ENCODE measurements at places on chromosomes 16 and 17. TPM values are rescaled to one million over a fixed set of nuclear protein-coding genes. Genes with fewer than 3 reads are reported as not detected.

Gene SLFN14
- total RNA-seq = not detected

GRCh38 chr17:76153202-76153601 is 12.2 kb upstream of the FOXJ1 start:
- H3K27me3 ChIP-seq = no peaks in the 10 kb centered on the region
- peaks cover 24% of the 10 kb centered on the region for H3K4me1 ChIP-seq
- no peak overlapping the region for H3K27ac ChIP-seq
- no peak overlapping the region for H3K4me3 ChIP-seq

- no peak overlapping the region for H3K4me3 ChIP-seq
- H3K27me3 ChIP-seq = peaks cover 4% of the 10 kb centered on the region
- H3K36me3 ChIP-seq = no peaks in the 10 kb centered on the region
- H3K4me1 ChIP-seq = peaks cover 14% of the 10 kb centered on the region
- H3K27ac ChIP-seq = no peak overlapping the region
- DNase-seq = no peak
Measured at GRCh38 chr17:45782889-45783592, 1.1 kb upstream of the CRHR1 start.

Gene CA7
- total RNA-seq = not detected

GRCh38 chr17:57084361-57084801 is 665 bp upstream of the AKAP1 start:
- peak overlapping the region; percentile 83 for H3K27ac ChIP-seq
- H3K4me1 ChIP-seq = peaks cover 18% of the 10 kb centered on the region
- no peaks in the 10 kb centered on the region for H3K36me3 ChIP-seq
- no peak for DNase-seq

GRCh38 chr17:50144845-50145531 is 5.5 kb downstream of the PPP1R9B start:
- no peak for DNase-seq
- peaks cover 84% of the 10 kb centered on the region for H3K4me1 ChIP-seq
- H3K4me3 ChIP-seq = no peak overlapping the region
- peaks cover 38% of the 10 kb centered on the region for H3K36me3 ChIP-seq
- H3K27me3 ChIP-seq = no peaks in the 10 kb centered on the region

- peaks cover 4% of the 10 kb centered on the region for H3K27me3 ChIP-seq
- H3K4me3 ChIP-seq = no peak overlapping the region
- peaks cover 10% of the 10 kb centered on the region for H3K4me1 ChIP-seq
- no peak for DNase-seq
- H3K36me3 ChIP-seq = no peaks in the 10 kb centered on the region
- no peak overlapping the region for H3K27ac ChIP-seq
Measured at GRCh38 chr17:9666461-9667050, 21.2 kb downstream of the USP43 start.

DNA sequence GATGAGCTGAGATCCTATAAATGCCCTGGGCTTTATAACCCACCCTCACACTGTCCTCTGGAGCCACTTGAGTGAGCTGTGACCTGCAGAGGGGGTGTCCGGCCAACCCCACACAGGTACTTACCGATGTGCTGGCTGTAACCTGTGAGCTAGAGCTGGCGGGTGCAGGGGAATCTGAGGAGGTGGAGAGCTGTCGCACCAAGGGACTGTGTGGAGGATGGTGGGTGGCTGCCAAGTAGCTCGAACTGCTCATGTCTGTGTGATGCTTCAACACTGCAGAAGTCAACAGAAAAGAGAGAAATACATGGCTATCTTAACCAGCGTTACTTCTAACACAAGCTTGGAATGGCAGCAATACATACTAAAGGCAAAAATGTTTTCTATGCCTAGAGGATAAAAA is 39.4 kb downstream of the STH start:
- no peak overlapping the region for H3K27ac ChIP-seq
- H3K27me3 ChIP-seq = no peaks in the 10 kb centered on the region
- no peak overlapping the region for H3K4me3 ChIP-seq
- peaks cover 92% of the 10 kb centered on the region for H3K36me3 ChIP-seq
- peaks cover 7% of the 10 kb centered on the region for H3K4me1 ChIP-seq

DNA sequence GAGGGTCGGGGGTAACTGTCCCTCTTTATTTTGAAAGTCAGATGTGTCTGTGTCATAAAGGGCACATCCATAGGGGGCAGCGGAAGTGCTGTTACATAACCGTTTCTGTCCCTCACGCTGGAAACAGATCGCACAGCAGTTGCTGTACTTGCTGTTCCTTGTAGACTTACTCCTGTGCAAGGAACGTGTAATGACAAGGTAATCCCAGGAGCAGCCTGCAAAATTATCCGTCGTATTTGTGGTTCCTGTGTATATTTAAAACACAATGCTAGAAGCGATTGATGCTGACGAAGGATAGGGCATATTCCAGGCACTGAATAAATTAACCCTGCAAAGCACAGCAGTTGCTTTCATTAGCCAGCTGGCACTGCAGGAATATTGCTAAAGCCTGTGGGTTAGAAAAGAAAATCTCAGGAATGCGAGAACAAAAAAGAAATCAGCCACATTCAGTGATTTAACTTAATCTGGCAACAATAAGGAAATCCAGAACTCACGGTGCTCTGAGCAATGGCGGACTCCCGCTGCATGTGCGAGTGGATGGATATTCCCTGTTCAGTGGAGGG is 76.2 kb downstream of the SPECC1 start:
- H3K4me1 ChIP-seq = peaks cover 4% of the 10 kb centered on the region
- no peak for DNase-seq
- no peaks in the 10 kb centered on the region for H3K27me3 ChIP-seq
- H3K36me3 ChIP-seq = no peaks in the 10 kb centered on the region

DNA sequence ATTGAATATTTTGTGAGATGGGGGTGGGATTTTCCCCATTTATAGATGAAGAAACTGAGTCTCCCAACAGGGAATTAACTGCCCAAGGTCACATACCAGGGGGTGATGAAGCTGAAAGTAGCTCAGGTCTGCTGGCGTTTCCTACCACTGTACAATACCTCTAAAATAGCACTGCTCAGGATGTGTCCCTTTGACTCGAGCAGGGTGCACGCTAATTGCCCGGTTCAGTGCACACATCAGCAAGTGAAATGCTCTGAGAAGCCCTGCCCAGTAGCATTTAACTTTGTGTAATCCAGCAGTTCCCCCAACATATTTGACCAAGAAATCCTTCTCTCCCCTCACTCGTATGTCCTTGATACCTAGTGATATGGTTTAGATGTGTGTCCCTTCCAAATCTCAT is 50.1 kb upstream of the DDX52 start:
- no peak overlapping the region for H3K27ac ChIP-seq
- no peaks in the 10 kb centered on the region for H3K27me3 ChIP-seq
- no peaks in the 10 kb centered on the region for H3K36me3 ChIP-seq
- DNase-seq = no peak
- H3K4me1 ChIP-seq = no peaks in the 10 kb centered on the region
- no peak overlapping the region for H3K4me3 ChIP-seq

Gene NTHL1
- 12.0 TPM for total RNA-seq

- peak overlapping the region; percentile 53 for H3K4me3 ChIP-seq
- H3K27ac ChIP-seq = peak overlapping the region; percentile 71
- no peak for DNase-seq
- H3K27me3 ChIP-seq = no peaks in the 10 kb centered on the region
- peaks cover 42% of the 10 kb centered on the region for H3K4me1 ChIP-seq
Measured at GRCh38 chr17:27631411-27631760, 398 bp downstream of the LGALS9 start.

DNA sequence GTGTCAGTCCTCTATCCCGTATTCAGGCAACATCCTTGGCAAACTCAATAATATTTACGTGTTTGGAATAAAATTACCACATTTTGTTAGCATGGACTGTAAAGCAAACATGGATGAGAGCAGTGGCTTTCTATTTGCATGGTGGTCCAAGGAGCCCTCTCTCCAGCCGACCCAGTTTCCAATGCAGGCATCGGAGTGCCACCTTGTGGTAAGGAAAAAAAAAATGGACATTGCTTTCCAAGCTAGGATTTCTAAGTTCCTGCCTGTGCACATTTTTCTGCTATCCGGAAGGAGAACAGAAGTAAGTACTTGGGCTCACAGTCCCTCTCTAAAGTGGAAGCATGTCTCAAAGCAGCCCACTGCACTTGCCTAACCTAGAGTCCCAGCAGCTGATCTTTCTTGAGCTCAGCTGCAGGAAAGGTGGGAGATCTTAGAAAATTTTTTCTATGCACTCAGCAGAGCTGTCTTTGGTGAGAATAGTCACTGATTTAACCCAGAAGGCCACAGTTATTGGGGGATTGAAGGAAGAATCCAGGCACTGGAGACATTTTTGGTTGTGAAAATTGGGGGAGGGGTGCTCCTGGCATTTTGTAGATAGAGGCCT is 46.0 kb upstream of the ERCC4 start:
- no peaks in the 10 kb centered on the region for H3K27me3 ChIP-seq
- H3K27ac ChIP-seq = no peak overlapping the region
- no peaks in the 10 kb centered on the region for H3K4me1 ChIP-seq
- no peaks in the 10 kb centered on the region for H3K36me3 ChIP-seq

- DNase-seq = no peak
- no peak overlapping the region for H3K4me3 ChIP-seq
- H3K4me1 ChIP-seq = peaks cover 65% of the 10 kb centered on the region
- H3K36me3 ChIP-seq = peaks cover 43% of the 10 kb centered on the region
- no peaks in the 10 kb centered on the region for H3K27me3 ChIP-seq
Measured at GRCh38 chr16:9115277-9115676, 23.8 kb downstream of the HAPSTR1 start.

Gene ADAMTS18
- total RNA-seq = not detected

Gene KIF2B
- not detected for total RNA-seq

DNA sequence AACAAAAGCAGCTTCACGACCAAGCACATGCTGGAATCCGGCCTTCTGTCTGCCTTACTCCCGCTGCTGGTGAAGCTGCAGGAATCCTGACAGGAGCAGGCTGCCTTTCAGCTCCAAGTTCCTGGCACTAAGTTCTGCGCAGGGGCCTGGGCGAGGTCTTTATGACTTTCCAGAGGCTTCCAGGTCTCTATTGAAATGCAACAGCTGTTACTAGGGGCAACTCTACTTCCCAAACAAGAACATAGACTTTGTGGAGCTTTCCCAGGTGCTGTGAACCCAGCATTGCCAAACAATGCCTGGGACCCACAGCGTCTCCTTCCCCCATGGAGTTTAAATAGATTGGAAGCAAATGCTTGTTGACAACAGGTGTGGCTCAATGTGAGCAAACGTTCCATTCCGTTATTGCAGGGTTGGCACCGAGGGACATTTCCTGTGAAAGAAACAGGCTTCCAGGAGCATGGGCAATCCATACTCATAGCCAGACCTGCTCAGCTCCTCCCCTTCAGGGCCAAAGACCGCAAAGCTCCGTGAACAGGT is 156.0 kb downstream of the CDH13 start:
- H3K4me3 ChIP-seq = no peak overlapping the region
- no peaks in the 10 kb centered on the region for H3K36me3 ChIP-seq
- no peaks in the 10 kb centered on the region for H3K27me3 ChIP-seq
- no peaks in the 10 kb centered on the region for H3K4me1 ChIP-seq
- no peak overlapping the region for H3K27ac ChIP-seq
- DNase-seq = no peak

DNA sequence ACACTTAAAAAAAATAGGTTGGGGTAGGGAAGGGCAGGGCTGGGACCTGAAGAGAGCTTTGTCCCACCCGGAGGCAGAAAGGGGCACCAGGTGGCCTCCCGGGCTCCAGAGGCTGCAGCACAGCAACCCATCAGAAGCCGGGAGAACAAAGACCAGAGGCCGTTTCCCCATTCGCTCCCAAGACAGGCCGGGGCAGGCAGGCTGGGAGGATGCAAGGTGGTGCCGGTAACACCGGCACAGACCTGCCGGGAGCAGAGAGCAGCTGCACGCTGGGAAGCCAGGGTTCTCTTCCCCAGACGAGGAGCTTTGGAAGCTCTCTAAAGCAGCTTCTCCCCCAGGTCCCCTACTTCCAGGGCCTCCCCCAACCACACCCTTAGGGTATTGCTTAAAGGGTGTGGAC is 5.6 kb downstream of the PPL start:
- peaks cover 16% of the 10 kb centered on the region for H3K27me3 ChIP-seq
- no peaks in the 10 kb centered on the region for H3K36me3 ChIP-seq
- peaks cover 9% of the 10 kb centered on the region for H3K4me1 ChIP-seq
- H3K27ac ChIP-seq = no peak overlapping the region
- no peak for DNase-seq
- no peak overlapping the region for H3K4me3 ChIP-seq

Gene NACA2
- not detected for total RNA-seq

DNA sequence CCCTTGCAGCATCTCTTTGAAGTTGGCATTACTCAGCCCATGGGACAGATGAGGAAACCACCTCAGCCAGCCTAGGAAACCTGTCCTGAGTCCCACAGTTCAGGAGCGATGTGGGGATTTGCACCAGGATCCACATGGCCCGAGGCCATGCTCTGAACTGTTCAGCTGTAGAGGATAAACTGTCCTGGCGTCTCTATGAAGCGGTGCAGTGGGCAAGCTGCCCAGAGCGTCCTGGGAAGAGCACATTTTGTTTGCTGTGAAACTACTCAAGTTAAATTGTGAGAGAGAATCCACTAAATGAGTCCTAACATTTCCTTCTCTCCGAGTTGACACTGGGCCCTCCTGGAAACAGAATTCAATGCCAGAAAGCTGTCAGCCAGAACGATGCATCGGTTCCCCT is 276.6 kb upstream of the TNRC6C start:
- no peaks in the 10 kb centered on the region for H3K36me3 ChIP-seq
- no peak overlapping the region for H3K27ac ChIP-seq
- H3K4me3 ChIP-seq = no peak overlapping the region
- H3K4me1 ChIP-seq = no peaks in the 10 kb centered on the region

DNA sequence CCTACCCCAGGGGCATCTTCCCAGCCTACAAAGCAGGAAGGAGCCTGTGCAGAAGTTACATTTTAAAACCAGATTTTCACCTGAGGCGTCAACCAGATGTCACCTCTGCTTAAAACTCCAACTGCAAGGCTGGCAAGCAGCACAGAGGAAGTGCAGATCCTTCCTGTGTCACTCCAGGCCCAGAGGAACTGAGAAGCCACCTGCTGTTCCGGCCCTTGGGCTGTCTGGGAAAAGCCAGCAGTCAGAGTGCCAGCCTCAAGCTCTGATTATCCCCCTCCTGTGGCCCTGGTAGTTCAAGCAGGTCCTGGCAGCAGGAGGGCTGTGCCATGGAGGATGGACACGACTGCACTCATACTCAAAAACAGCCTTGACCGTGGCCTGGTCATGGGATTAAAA is 10.2 kb downstream of the POLR2C start:
- H3K27ac ChIP-seq = no peak overlapping the region
- DNase-seq = no peak
- peaks cover 38% of the 10 kb centered on the region for H3K36me3 ChIP-seq
- H3K27me3 ChIP-seq = no peaks in the 10 kb centered on the region
- H3K4me3 ChIP-seq = no peak overlapping the region
- peaks cover 17% of the 10 kb centered on the region for H3K4me1 ChIP-seq

All from CD4-positive, alpha-beta memory T cell (primary cell).